ENCODE measurements at places on chromosomes 2 and 18. TPM values are rescaled to one million over a fixed set of nuclear protein-coding genes. Genes with fewer than 3 reads are reported as not detected.

DNA sequence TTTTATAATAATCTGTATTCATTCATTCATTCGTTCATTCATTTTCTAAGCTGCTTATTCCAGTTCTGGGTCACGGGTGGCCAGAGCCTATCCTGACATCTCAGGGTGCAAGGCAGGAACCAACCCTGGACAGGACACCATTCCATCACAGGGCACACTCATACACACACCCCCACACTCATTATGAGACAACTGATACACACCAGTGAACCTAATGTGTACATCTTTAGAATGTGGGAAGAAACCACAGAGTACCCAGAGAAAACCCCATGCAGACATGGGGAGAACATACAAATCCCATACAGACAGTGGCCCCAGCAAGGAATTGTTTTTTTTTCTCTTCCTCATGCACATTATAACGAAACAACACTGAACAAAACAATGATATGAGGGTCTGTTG, 54.7 kb downstream of the RTN4 start:
- H3K4me1 ChIP-seq: peaks cover 26% of the 10 kb centered on the region
- no peak overlapping the region for H3K27ac ChIP-seq
- no peak for DNase-seq
- no peaks in the 10 kb centered on the region for H3K36me3 ChIP-seq

The EVA1A gene
- 3.2 TPM for total RNA-seq

DNA sequence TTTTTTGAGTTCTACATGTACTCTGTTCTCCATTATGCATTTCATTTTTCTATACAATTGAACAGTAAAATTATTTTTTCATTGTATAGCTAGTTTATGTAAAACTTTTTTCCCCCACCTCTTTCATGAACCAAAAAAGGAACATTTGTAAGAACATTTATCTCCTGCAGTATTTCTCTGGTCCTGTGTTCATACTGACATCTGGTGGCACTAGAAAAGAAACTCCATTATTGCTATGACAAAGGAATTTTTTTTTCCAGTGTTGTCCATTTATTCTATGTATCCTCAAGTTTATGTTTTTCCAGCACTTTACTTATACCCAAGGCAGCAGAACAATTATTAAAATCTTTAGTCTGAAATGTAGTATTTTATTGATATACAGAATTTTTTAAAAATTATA, 27.4 kb upstream of the CHAC2 start:
- H3K27ac ChIP-seq: no peak overlapping the region
- peaks cover 6% of the 10 kb centered on the region for H3K36me3 ChIP-seq
- no peak for DNase-seq
- no peaks in the 10 kb centered on the region for H3K27me3 ChIP-seq

DNA sequence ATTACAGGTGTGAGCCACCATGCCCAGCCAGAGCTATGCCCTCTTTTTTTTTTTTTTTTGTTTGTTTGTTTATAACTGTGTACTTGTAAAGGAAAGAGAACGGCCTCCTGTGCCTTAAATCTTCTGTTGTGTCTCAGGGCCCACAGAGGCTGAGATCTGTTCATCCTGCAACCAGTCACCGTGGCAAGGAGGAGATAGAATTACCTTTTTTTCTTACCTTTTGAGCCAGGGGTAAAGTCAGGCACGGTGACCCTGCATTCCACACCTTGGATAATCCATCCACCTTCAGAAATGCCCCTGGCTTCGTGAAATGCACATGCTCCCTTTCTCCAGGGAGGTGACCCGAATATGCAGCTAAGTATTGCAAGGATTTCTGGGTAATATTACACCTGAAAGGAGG, 12.8 kb downstream of the NEDD4L start:
- peaks cover 8% of the 10 kb centered on the region for H3K36me3 ChIP-seq
- H3K4me3 ChIP-seq: no peak overlapping the region
- H3K27me3 ChIP-seq: no peaks in the 10 kb centered on the region
- H3K27ac ChIP-seq: no peak overlapping the region

- H3K4me1 ChIP-seq: peaks cover 7% of the 10 kb centered on the region
- no peak overlapping the region for H3K4me3 ChIP-seq
- DNase-seq: no peak
- peaks cover 16% of the 10 kb centered on the region for H3K36me3 ChIP-seq
Observed at GRCh38 chr2:12669036-12669435, 47.7 kb upstream of the TRIB2 start.

GRCh38 chr2:190930411-190930810, 49.8 kb downstream of the GLS start:
- DNase-seq: no peak
- H3K36me3 ChIP-seq: peaks cover 24% of the 10 kb centered on the region
- no peak overlapping the region for H3K4me3 ChIP-seq
- H3K27ac ChIP-seq: 0 out of 2 replicates have a peak overlapping the region, but pooled peaks have one; percentile 24
- no peaks in the 10 kb centered on the region for H3K27me3 ChIP-seq

DNA sequence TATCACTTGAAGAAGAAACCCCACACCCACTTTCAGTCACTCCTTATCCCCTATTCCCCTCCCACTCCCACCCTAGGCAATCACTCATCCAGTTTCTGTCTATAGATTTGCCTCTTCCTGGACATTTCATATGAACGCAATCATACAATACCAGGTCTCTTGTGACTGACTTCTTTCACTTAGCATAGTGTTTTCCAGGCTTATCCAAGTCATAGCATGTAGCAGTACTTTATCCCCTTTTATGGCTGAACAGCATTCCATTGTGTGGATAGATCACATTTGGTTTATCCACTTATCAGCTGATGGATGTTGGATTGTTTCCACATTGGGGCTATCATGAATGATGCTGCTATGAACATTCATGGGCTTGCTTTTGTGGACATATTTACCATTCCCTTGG, 6.6 kb downstream of the CFAP221 start:
- H3K4me1 ChIP-seq: no peaks in the 10 kb centered on the region
- H3K27ac ChIP-seq: no peak overlapping the region
- DNase-seq: no peak
- H3K27me3 ChIP-seq: peaks cover 15% of the 10 kb centered on the region
- H3K4me3 ChIP-seq: no peak overlapping the region

- DNase-seq: no peak
- no peaks in the 10 kb centered on the region for H3K27me3 ChIP-seq
- H3K4me3 ChIP-seq: no peak overlapping the region
- 0 out of 2 replicates have a peak, but pooled peaks cover 2% of the 10 kb centered on the region for H3K4me1 ChIP-seq
- no peaks in the 10 kb centered on the region for H3K36me3 ChIP-seq
- no peak overlapping the region for H3K27ac ChIP-seq
Observed at GRCh38 chr2:147327613-147328012, 517.2 kb upstream of the ACVR2A start.

GRCh38 chr18:55121397-55122170, 162.3 kb upstream of the CCDC68 start:
- H3K27me3 ChIP-seq: no peaks in the 10 kb centered on the region
- no peaks in the 10 kb centered on the region for H3K36me3 ChIP-seq
- H3K4me3 ChIP-seq: no peak overlapping the region

- H3K4me3 ChIP-seq: no peak overlapping the region
- peaks cover 9% of the 10 kb centered on the region for H3K4me1 ChIP-seq
- no peak for DNase-seq
- H3K36me3 ChIP-seq: peaks cover 4% of the 10 kb centered on the region
Observed at GRCh38 chr2:142325870-142326269, 195.1 kb upstream of the LRP1B start.

DNA sequence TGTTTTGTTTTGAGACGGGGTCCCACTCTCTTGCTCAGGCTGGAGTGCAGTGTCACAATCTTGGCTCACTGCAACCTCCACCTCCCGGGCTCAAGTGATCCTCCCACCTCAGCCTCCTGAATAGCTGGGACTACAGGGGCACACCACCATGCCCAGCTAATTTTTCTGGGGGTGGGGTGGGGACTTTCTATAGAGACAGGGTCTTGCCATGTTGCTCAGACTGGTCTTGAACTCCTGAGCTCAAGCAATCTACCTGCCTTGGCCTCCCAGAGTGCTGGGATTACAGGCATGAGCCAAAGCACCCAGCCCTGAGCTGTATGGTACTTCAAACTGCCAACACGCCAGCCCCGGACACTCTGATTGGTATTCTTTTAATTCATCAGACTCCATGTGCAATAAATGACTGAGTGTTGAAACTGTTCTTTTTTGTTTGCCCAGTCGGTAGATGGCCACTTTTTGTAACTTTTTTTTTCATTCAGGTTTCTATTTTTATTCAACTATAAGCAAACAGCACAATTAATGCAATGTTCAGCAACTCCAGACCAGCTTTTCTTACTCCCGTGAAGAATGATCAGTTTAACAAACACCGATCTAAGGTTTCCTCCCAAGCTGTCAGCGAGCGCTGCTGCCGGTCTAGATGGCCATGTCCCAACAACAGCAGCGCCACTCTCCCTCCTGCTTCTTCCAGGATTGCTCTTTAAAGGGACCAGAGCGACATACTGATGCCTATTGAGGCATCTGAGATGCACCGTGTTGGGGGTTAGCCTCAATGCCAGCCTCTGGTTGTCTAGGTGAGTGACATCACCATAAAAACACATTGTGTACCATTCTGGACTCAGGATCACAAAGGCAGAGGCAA, 12.5 kb upstream of the TGOLN2 start:
- H3K27me3 ChIP-seq: peaks cover 2% of the 10 kb centered on the region
- peaks cover 5% of the 10 kb centered on the region for H3K36me3 ChIP-seq
- H3K4me1 ChIP-seq: peaks cover 17% of the 10 kb centered on the region
- H3K27ac ChIP-seq: no peak overlapping the region
- DNase-seq: no peak

- no peaks in the 10 kb centered on the region for H3K36me3 ChIP-seq
- no peaks in the 10 kb centered on the region for H3K27me3 ChIP-seq
- no peak overlapping the region for H3K4me3 ChIP-seq
- H3K4me1 ChIP-seq: peaks cover 2% of the 10 kb centered on the region
- no peak overlapping the region for H3K27ac ChIP-seq
- no peak for DNase-seq
Observed at GRCh38 chr2:188204824-188205223, 86.8 kb upstream of the GULP1 start.

The COX7A2L gene
- 99.5 TPM for total RNA-seq

DNA sequence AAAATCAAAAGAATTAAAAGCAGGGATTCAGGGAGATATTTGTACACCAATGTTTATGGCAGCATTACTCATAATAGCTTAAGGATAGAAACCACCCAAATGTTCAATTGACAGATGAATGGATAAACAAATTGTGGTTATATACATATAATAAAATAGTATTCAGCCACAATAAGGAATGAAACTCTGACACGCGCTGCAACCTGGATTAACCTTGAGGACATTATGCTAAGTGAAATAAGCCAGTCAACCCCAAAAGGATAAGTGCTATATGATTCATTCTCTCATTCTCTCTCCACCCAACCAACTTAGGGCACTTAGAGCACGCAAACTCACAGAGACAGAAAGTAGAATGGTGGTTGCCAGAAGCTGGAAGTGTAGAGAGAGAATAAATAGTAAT, 216.8 kb upstream of the SLC14A2 start:
- no peaks in the 10 kb centered on the region for H3K4me1 ChIP-seq
- no peak overlapping the region for H3K4me3 ChIP-seq
- H3K27me3 ChIP-seq: peaks cover 5% of the 10 kb centered on the region

The C2orf78 gene
- total RNA-seq: 0.37 TPM

DNA sequence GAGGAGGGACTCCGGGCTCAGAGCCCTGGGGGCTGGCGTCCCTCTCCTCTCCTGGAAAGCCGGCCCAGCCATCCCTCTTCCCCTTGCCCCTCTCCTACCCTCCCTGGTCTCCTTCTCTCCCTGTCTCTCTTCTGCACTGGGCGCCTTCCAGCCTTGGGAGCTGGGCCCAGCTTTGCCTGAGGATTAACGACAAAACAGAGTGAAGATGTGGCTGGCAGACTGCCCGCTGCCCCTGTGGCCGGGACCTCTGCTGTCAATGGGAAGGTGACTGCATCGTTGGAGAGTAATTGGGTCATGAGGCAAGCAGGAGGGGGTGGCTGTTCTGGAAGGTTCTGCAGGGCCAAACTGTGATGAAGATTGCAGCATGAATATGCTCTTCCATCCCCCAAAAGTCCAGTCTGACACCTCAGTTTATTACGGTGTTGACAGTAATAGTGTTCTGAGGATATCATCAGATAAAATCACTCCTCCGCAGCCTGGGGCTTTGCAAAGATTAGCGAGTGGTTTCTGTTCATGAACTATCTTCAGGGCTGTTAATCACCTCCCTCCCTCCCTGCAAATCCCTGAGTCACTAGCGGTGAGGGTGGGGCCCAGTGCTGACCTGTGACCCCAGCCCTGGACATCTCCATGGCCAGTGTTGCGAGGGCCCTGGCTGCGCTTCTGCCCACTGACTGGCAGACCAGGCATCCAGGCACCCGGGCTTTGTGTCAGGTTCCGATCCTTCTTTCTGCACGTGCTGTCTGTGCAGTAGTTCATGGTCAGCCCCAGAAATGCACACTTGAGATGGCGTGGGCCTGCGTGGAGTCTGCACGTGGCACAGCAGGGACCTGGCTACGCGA, 23.0 kb downstream of the RTP5 start:
- H3K27me3 ChIP-seq: no peaks in the 10 kb centered on the region
- peak; percentile 7 for DNase-seq
- peak overlapping the region; percentile 27 for H3K27ac ChIP-seq

- no peak for DNase-seq
- H3K27me3 ChIP-seq: no peaks in the 10 kb centered on the region
- H3K4me1 ChIP-seq: peaks cover 12% of the 10 kb centered on the region
- no peak overlapping the region for H3K27ac ChIP-seq
Observed at GRCh38 chr2:161327582-161327981, 19.4 kb downstream of the PSMD14 start.
